GM18507 (cell line): ENCODE measurements at places on chromosomes 5 and 9.

GRCh38 chr5:159210210-159210661, 883 bp upstream of the RNF145 start:
- no peak for DNase-seq

GRCh38 chr5:75510836-75511434, 494 bp downstream of the CERT1 start:
- no peak for DNase-seq

DNA sequence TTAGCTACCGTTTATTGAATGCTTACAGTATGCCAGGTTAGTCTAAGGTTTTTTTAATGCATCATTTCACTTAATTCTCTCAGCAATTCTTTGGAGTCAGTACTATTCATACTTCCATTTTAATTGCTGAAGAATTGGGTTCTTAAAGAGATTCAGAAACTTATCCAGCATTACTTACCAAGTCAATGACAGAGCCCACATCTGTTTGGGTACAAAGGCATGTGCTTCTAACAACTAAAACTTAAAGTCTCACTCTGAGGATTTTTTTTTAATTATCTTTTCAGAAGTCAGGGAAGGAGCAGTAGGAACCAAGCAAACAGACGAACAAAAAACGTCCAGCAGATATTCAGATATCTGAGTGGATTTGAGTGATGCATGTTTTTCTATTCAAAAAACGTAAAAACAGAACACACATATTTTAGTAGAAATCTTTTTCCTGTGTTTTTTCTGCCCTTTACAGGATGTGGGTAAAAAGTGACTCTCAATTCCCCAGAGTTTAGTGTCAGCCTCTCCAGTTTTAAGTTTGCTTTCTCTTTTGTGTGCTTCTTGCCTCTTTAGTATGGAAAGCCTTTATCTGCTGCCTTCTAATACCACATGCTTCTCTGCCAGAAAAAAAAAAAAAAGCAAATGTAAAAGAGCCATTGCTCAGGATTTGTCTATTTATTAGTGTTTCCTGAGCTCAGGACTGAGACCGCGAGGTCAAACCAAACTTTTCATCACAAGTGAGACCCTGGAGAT, 118.0 kb downstream of the PRKACG start:
- DNase-seq, result no peak

DNA sequence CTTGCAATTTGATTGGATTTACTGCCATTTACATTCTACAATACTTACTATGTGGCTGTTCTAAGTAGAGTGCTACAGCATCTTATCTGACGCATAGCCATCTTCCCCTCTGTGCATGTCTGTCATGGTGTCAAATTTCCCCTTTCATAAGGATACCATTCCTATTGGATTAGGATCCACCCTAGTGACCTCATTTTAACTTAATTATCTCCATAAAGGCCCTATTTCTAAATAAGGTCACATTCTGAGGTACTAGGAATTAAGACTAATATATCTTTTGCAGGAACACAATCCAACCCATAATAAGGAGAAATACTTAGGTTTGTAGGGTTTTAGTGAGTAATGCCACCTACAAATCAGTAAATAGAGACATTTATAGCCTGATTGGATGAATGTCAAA, 268.0 kb downstream of the ADAMTSL1 start:
- DNase-seq, result no peak

- DNase-seq, result no peak
Observed at GRCh38 chr9:114461468-114461867, 43.8 kb downstream of the WHRN start.

DNA sequence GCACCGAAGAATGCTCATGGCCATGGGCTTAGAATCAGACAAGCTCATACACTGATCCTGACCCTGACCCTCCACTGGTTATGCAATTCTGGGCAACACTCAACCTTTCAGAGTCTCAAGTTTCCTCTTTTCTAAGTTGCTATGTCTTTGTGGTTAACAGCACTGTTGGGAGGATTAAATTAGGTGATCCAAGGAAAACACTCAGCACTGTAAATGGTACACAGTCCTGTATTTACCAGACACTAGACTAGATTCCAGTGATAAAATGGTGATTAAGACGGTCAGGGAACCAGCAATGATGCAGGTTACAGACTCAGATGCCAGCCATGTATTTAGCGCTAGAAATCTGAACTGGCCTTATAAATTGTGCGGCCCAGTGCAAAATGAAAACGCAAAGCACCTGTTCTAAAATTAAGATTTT, 8.1 kb downstream of the ARL15 start:
- DNase-seq, result no peak

DNA sequence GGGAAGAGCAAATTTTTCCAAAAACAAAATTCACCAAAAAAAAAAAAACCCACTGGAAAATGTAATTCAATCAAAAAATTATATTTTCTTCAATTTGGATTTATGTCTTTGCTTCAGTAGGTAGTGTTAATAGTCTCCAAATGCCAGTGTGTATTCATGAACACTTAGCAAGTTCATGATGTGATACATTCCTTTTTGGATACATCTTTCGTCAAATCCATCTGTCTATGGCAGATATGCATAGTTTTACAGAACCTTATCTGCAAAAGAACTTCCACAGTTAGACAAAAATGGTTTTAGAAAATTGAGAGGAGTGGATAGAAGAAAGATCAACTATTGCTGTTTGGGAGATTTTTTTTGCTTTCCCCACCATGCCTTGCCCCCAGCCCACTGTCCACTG, 214.6 kb downstream of the DEPDC1B start:
- DNase-seq, result no peak

DNA sequence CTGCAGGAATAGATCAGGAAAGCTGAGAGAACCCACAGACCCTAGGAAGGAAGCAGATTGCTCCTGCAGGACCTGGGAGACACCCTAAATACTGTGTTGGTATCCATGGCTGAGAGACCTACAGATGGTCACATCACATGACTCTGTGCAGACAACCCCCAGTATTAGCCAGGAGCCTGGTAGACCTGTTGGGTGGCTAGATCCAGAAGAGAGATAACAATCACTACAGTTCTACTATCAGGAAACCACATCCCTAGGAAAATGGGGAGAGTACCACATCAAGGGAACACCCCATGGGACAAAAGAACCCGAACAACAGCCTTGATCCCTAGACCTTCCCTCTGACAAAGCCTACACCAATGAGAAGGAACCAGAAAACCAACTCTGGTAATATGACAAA, 24.2 kb upstream of the MELK start:
- DNase-seq, result no peak

- DNase-seq, result no peak
Observed at GRCh38 chr9:87065981-87066380, 118.7 kb upstream of the GAS1 start.

DNA sequence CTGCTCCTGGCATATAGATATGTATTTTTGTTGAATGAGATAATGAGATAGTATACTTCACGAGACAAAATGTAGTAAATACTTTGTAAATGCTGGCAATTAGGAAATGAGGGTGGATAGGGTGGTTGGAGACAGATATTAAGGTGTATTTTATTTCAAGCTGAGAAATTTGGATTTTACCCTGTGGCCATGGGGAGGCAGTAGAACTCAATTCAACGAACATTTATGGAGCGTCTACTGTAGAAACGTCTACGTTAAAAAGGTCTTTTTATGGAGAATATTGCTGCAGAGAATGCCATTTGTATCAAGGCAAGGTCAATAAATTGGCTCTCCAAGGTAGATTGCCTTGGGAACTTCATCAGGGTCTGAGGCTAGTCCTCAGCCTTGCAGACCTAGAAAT, 21.5 kb upstream of the RALGPS1 start:
- no peak for DNase-seq

GRCh38 chr5:40406741-40407211, 272.9 kb upstream of the PTGER4 start:
- DNase-seq, result no peak

GRCh38 chr9:121316378-121316777, 48.4 kb downstream of the GSN start:
- DNase-seq, result no peak
